Stimulated activated CD4-positive, alpha-beta T cell treated with anti-CD3 and anti-CD28 coated beads, Interleukin-2, amount 100 ng/mL, for 48 hours (primary cell): ENCODE measurements at places on chromosomes 2 and 18.

- no peak for DNase-seq
These were observed 19.0 kb downstream of the MBP start for GRCh38 chr18:77113361-77114151.

DNA sequence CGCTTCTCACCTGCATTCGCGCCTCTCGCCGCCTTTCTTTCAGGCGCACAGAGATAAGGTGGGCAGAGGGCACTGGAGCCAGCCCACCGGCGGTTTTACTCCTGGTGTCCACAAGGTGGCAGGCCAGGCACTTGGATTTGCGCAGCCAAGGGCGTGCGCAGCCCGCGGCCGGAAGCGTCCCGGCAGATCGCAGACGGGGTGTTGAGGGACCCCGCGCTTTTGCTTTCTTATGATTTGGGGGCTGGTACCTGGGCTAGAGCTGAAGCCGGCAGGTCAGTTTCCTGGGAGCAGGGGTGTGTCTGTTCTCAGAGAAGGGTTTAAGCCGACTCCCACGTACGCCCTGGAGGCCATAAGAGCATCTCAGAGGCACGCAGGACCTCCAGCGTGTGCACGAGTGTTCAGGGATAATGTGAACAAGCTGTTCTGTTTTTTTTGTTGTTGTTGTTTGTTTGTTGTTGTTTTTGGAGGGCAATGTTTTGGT lies 305.6 kb upstream of the CXCR4 start:
- peak; percentile 86 for DNase-seq

DNA sequence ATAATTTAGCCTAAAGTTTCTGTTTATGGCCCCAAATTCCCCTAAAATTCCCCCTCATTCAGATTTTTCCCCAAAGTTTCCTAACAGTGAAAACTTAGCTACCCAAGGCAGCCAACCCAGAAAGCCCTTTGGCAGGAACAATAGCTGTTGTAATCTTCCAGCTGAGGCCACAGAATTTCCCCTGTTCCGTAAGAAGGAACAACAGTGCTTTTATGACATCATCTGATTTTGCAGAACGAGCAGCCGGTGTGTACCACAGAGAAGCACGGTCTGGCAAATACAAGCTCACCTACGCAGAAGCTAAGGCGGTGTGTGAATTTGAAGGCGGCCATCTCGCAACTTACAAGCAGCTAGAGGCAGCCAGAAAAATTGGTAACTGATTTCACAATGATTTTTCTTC lies 6.3 kb downstream of the TNFAIP6 start:
- DNase-seq, result no peak

DNA sequence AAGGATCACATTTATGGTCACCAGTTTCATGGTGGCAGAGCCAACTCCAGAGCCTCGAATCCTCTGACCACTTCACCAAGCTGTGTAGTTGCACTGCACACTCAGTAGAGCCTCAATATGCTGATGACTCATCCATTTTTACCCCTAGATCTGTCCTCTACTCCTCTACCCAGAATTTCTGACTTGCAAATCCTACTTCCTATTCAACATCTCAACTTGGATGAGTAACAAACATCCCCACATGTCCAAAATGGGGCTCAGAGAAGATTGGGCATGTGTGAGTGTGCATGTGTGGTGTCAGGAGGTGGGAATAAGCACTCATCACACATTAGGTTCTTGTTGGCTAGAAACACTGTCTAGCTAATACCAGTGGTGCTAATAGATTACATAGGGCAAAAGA lies 57.8 kb upstream of the IGFBP2 start:
- DNase-seq, result no peak

DNA sequence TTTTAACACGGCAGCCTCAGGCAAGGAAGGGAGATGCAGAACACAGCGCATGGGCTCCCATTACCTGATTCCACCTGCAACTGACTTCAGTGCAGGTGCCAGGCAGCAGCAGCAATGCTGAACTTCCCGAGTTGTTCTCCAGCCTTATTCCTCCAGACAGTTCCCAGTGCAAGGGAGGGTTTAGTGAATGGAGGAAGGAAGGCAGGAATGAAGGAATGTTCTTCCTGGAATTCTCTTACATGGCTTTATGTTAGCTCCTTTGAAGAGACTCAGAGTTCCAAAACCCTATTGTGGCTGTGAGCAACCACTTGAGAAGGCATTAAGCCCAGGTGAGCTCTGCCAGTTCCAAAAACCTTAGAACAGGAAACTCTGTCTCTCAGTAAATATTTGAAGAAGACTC lies 45.5 kb downstream of the SERPINB7 start:
- DNase-seq, result no peak

DNA sequence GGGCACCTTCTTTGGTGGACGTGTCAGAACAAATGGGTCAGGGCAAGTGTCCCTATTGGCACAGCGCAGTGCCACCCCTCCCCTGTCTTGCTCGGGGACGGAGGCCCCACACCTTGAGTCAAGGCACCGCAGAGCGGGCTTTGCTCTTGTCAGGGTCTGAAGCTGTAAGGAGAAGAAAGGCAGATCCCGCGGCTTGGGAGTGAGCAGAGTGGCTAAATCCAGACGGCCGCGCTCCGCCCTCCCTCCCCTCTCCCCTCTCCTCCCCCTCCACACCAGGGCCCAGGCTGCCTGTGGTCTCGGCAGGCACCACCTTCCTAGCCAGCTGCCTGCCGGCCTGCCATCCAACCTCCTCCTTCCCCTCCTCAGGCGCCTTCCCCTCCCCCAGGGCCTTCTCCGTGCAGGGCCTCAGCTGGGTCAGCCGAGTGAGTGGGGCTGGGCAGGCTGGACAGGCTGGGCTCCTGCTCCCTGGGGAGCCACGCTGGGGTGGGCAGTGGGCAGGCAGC lies 25.8 kb downstream of the SPEG start:
- no peak for DNase-seq

DNA sequence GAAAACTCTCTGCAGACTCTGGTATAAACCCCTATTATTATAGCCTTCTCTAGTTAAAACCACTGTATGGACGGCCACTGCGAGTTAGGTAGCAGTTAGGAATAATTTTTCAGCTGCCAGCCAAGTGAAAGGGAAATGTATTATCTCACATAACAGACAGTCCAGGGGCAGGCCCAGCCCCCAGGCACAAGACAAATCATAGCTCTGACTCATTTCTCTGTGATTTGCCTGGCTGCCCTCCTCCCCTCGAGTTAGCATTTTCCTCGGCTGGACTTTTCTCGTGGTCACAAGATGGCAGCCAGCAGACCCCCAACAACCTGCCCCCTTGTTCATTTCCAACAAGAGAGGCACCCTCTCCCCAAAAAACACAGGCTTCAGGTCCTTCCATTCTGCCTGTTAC lies 10.5 kb downstream of the VIT start:
- no peak for DNase-seq

GRCh38 chr18:59718108-59718463 lies 20.9 kb upstream of the CCBE1 start:
- DNase-seq, result no peak

- DNase-seq, result no peak
These were observed 8.0 kb downstream of the MRPL33 start for GRCh38 chr2:27779417-27780055.

- DNase-seq, result no peak
These were observed 304.0 kb downstream of the LPIN1 start for GRCh38 chr2:12050396-12050795.

DNA sequence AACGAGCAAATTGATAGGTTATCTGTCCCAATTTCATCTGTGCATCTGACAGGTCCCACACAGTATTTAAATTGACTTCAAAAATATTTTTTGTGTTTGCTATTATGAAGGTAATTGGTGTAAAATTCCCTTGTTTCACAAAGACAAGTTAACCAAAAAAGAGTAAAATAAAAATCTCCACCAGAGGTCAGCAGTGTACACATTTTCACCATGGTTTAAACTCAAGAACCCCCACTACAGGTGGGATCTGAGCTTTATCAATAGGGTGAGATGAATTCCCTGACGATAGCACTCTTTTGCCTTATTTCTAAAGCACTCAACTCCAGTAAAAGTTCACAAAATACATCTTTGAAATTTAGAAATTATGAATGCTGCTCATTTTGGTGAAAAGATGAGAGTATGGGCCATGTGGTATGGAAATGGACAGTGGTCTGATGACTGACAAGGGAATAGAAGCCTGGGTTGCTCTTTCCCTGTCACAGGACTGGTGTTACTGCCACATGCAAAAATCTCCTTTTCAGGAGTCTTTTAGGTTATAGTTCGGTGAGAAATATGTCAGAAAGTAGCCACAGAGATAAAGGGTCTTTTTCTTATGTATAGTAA lies 68.0 kb downstream of the SERPINB8 start:
- no peak for DNase-seq

DNA sequence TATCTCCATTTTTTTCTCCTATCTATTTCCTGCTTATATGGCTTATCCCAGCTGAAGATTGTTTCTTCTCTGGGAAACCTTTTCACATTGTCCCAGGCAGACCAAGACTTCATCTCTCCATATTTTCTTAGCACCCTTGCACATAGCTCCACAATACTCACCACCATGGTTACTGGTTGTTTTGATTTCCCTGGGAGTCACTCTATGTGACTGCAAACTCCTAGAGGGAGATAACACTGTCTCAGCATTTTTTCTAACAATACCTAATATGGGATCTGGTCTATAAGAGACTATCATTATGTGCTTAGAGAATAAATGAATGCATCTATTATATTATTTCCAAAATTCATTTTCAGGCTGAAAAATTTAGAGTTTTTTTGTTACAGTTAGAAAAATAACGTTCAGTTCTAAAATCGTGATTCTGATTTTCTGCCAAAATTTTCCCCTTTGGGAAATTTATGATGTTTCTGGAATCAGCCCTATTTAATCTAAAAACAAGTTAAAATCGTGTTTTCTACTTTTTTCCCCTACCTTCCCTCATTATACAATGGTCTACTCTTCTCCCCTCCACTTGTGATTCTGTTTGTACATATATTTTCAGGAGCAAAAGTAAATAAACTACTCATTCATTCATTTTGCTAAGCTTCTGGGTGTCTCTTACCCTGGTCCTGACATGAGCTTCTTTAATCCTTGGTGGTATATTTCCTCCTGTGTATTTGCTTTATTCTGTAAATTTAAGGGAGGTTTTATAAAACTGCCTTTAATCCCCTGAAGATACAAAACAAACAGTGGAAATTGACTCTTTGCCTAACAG lies 95.4 kb downstream of the HNMT start:
- no peak for DNase-seq

DNA sequence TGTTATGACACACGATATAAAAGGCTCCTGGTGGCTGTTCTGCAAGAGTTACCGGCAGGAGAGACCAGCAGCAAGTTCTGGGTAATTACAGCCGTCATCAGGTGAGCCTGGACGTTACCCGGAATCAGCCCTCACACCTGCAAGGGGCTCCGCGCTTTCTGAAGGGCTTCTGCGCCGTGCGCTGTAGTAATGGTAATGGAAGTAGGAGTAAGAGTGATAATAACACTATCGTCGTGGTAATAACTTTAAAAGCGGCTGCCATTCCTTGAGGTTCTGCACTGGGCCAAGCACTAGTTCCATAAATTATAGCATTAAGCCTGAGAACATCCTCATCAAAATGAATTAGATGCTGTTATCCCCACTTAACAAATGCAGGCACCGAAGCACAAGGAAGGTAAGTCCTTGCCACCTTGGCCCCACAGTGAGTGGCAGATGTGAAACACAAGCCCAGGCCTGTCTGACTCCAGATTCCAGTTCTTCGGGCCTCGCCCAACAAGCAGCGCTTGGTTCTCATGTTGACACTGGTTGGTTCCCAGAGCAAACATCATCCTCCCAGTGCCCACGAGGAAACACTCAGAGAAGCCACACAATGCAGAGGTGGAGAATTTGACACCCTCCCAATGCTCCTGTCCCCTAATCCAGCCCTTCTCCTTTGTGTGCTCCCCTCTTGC lies 205.2 kb downstream of the EIPR1 start:
- DNase-seq, result no peak

- peak; percentile 9 for DNase-seq
These were observed 146.3 kb upstream of the SKOR2 start for GRCh38 chr18:47397671-47398319.

DNA sequence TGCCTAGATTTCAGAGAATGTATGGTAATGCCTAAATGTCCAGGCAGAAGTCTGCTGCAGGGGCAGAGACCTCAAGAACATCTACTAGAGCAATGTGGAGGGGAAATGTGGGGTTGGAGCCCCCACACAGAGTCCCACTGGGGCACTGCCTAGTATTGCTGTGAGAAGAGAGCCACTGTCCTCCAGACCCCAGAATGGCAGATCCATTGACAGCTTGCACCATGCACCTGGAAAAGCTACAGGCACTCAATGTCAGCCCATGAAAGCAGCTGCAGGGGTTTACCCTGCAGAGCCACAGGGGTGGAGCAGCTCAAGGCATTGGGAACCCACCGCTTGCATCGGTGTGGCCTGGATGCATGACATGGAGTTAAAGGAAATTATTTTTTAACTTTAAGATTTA lies 314.1 kb downstream of the CYRIA start:
- DNase-seq, result no peak

GRCh38 chr2:41294331-41294730 lies 753.5 kb upstream of the PKDCC start:
- no peak for DNase-seq

DNA sequence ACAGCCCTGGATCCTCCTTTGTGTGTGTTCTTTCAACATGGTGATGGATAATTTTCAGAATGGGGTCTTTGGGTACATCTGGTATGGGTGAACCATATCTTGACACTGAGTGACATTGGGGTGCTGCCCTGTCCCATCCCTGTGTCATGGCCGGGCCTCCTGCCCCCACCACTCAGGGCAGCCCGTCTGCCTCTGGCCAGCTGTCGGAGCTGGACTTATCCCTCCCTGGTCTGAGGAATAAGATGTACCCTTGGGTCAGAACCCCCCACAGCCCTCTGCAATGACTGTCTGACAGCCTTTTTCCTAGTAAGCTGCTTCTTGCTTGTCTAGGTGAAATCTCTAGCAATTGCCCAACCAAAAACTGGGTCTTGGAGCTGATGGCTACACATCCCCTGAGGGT lies 142.9 kb downstream of the SH3RF3 start:
- no peak for DNase-seq

- DNase-seq, result no peak
These were observed 34.9 kb downstream of the G6PC2 start for GRCh38 chr2:168935810-168936581.

DNA sequence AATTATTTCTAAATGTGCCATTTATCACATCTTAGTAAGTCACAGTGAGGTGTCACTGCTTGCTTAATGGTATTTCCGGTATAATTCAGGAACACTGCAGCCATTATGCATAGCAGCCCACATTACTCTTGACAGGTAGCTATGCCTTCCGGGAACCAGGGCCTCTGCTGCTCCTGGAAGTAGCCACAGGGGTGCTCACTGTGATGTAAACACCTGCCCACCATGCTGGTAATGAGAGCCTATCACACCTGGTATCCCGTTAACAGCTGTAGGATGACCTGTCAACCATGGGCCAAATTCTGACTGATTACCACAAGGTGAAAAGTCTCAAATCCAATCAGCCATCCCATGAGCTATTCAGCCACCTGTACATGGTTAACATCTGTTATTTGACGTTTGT lies 647.0 kb upstream of the NXPH2 start:
- DNase-seq, result no peak
